CD4-positive, alpha-beta T cell treated with Interleukin-6 at 100 ng/mL for 8 hours (primary cell): ENCODE measurements at places on chromosomes 4 and X.

GRCh38 chr4:131584587-131584986 lies 1564.5 kb upstream of the PCDH10 start:
- no peak for DNase-seq

- DNase-seq = no peak
These were observed 20.5 kb downstream of the ARSJ start for GRCh38 chr4:113958766-113959538.

- DNase-seq = no peak
These were observed 1.8 kb upstream of the CXCL5 start for GRCh38 chr4:74000301-74000700.

GRCh38 chr4:174714393-174715211 lies 114.4 kb downstream of the GLRA3 start:
- no peak for DNase-seq

GRCh38 chr4:127965803-127966175 lies 583 bp downstream of the ABHD18 start:
- peak; percentile 57 for DNase-seq

DNA sequence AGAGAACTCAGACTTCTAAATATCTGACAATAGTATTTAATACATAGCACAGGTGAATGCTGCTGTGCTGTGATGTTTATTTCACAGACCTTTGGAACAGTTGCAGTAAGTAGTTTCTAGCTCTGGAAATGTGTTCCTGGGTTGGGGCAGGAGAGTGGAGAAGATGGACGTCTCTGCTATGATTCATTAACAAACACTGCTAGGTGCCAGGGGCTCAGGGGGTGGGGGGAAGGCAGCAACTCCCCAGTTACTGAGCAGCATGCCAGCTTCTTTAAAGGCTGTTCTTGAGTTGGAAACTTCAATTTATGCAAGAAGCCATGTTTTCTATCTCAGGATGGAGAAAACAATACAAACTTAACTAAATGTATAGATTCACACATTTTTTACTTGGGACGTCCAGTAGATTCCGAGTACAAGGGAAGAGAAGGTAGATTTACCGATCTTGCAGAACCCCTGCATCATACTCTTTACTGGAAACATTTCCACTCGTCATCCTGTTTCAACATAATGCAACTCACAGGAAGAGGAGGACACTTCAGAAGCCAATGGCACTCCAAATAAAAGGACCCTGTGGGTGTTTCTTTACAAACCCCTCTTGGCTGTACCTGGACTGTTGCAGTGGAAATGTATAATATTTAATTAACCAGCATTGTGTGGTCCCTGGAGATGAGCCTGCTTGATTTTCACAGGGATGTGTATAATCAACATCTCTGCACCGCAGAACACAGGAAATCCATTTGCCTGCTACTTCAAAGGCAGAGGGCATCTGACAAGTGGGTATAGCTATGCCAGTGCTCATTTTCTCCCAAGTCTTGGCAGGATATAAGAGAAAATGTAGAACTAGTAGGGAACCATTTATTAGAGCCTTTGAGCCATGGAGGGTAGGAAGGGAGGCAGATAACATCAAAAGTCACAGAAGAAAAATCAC lies 171.4 kb downstream of the SH3KBP1 start:
- no peak for DNase-seq

GRCh38 chr4:124904723-124905388 lies 192.3 kb upstream of the ANKRD50 start:
- no peak for DNase-seq

- DNase-seq = no peak
These were observed 223.5 kb downstream of the AFAP1 start for GRCh38 chr4:7716010-7716721.

- DNase-seq = no peak
These were observed 29.5 kb downstream of the MAGEB17 start for GRCh38 chrX:16196829-16197228.
